Fibroblast of the aortic adventitia (primary cell): ENCODE measurements at places on chromosomes 4 and X.

DNA sequence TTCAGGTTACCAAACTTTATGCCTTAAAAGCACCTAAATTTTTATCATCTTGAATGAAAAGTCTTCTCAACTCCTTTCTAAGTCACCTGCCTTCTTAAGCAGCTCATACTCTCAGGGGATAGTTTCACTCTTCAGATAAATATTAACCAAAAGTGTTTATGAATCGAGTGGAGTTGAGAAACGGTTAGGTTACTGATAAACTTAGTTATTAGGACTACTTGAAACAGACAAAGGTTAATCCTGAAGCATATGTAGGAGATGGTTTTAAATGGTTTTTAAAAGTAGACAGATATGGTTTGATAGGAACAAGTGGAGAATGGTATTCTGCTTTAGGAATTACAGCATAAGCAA lies 32.8 kb downstream of the CLDN22 start:
- no peak for DNase-seq

- DNase-seq, result no peak
Observed at GRCh38 chrX:140971099-140971795, 31.1 kb upstream of the SPANXB1 start.

- DNase-seq, result no peak
Observed at GRCh38 chr4:102734591-102735385, 26.0 kb downstream of the MANBA start.

GRCh38 chr4:29734343-29735213 lies 985.6 kb upstream of the PCDH7 start:
- no peak for DNase-seq

DNA sequence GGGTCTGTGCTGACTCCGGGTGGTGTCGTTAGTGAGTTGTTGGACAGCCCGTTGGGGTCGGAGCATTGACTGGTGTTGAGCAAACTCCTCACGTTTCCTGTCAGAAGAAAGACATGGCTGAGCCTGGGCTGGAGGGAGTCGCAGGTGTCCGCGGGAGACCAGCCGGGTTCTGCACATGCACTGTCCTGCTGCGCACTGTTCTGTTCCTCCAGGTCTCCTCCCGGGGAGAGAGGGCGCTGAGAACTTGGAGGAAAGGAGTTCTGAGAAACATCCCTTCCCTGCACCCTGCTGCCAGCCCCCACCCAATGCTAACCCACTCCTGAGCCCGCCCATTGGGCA lies 1.1 kb downstream of the ZNF141 start:
- peak; percentile 2 for DNase-seq

GRCh38 chr4:122107680-122108079 lies 44.5 kb upstream of the BLTP1 start:
- no peak for DNase-seq

DNA sequence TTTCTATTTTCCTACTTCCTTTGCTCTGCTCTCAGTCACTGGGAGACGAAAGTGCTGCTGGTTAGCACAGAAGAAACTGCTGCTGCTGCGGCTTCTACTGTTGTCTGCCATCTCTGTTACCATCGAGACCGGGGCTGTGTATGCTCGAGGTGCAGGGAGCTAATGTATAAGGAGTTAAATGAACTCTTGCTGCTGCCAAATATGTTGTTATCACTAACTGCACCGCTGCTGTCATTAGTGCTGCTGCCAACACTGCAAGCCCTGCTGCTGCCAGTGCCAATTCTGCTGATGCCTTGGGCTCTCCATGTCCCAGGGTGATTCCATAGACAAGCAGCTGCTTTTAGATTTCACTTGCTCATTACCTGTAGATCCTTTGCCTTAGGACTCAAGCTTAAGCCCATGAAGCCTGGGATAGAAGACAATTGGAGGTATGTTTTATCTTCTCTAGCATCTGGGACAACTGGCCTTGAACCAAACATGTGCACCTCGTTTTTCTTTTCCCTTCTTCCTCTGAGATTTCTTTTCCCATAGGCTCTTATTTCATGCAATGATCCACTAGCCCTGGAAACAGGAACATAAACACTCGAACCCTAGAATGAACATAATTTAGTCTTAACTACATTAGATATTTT lies 107.8 kb downstream of the CCSER1 start:
- DNase-seq, result no peak

DNA sequence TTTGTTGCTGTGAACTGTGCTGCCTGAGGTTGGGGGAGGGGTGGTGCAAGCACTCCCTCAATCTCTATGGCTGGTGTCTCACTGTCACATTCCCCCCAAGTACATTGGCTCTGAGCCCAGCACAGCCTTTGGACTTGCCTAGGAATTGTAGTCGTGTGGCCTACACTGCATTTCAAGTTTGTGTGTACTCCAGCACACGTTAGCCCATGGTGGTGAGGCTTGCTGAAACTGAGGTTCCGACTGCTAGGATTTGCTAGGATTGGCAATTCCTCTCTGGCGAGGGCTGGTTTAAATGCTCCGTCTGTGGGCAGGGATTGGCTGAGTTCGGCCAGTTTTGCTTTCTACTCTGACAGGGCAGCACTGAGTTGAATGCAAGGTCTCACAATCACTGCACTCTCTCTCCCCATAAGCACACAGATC lies 121.7 kb upstream of the CXXC4 start:
- DNase-seq, result no peak

DNA sequence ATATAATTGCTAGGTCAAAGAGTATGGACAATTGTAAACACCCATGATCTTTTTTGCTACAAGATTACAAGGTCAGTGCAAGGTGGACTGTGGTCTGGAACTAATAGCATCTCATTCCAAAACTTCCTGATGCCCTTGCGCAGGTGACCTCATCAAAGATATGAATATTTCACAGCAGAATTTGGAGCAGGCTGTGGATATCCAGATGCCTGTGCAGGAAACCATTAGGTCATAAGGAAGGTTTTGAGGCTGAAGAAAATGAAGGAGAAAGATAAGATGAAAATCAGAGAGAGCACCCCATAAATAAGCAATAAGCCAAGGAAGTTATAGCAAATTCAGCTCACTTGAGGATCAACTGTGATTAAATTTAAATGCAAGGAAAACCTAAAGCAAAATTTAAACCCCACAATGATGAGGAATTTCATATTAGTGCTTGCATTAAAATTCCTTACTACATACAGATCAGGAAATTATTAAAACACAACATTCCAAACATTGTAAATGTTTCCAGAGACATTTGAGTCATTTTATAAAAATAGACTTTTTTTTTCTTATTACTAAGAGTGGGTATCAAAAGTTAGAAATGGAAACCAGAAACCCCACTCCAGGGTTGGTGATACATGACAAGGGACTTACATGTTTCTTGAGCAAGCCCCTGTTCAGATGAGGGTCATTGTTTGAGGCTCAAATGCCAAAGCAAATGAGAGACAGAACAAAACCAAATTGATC lies 100.7 kb upstream of the FAM9C start:
- DNase-seq, result peak; percentile 39

DNA sequence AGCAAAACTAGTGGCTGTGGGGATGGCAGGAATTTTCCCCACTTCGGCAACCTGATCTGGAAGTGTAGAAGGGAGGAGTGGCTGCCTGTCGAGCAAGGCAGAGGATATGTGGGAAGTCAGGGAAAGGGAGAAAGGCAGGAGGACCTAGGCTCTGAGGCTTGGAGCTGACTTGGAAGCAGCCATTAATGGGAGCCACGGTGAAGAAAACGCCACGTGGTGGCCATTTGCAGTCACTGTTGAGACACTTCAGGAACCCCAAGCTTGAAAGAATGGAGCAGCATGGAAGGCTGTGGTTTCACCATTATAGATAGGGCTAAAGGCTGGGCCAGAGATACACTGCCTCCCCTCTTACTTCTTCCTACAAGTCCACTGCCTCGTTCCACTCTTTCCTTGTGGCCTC lies 41.8 kb upstream of the MAML3 start:
- DNase-seq, result no peak

DNA sequence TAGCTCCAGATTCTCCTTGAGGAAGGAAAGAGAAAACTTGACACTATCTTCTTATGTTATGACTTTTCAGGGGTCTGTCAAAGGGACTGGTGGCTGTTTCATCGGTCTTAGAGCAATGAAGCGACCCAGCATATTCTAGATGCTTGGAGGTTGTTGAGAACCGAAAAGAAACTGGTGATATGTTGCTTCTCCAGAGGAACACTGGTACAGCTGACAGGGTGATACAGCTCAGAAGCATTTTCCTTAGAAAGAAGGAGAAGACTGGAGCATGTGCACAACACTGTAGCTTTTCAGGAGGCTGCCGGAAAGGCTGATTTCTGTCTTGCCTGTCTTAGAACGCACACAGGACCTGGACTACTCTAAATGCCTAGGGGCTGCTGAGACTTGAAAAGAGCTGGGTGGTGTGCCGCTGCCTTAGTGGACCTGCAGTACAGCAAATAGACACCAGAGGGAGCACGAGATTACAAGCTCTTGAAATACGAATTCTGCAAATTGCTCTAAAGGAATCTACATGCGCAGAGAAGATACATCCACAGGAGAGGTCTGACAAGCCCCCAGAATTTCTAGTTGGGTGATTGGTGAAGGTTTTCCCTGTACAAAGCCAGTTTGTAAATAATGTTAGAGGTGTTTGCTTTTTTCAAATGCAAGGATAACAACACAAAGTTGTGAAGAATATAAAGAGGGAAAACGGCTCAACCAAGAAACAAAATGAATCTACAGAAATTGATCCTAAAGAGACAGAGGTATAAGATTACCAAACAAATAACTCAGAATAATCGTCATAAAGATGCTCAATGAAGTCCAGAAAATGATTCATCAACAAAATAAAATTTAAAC lies 223.1 kb upstream of the DMD start:
- peak; percentile 35 for DNase-seq

- no peak for DNase-seq
Observed at GRCh38 chrX:100695302-100695701, 36.6 kb downstream of the SYTL4 start.

DNA sequence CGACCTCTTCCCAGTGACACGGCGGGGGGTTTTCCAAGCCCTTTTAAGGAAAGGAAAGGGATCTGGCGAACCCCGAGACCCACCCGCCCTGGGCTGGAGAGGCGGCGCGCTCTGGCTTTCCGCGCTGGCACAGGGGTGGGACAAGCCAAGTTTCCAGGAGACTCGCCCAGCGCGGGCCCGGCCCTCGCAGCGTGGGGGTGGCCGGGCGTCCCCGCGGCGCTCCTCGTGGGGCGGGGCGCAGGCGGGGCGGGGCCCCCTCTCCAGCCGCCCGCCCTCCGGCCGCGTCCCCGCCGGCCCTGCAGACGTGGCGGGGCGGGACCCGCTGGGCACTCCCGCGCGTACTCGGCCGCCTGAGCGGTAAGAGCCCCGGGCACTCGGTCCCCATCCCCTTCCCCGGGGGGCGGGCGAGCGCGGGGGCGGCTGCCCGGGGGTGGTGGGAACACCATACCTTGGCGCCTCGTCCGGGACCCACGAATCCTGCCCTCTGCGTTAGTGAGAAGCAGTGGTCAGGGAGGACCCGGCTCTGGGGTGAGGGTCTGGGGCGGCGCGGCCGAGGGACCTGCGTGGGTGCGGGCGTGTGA lies at the start of gene FAM114A1:
Gene FAM114A1 (plus strand): TSS at position 329 of the 581 bp plus-strand sequence. CDS start 10,273 bp downstream, outside the sequence.
- DNase-seq, result peak; percentile 76

- peak; percentile 27 for DNase-seq
Observed at GRCh38 chr4:158599150-158599549, 72.5 kb downstream of the C4orf46 start.

DNA sequence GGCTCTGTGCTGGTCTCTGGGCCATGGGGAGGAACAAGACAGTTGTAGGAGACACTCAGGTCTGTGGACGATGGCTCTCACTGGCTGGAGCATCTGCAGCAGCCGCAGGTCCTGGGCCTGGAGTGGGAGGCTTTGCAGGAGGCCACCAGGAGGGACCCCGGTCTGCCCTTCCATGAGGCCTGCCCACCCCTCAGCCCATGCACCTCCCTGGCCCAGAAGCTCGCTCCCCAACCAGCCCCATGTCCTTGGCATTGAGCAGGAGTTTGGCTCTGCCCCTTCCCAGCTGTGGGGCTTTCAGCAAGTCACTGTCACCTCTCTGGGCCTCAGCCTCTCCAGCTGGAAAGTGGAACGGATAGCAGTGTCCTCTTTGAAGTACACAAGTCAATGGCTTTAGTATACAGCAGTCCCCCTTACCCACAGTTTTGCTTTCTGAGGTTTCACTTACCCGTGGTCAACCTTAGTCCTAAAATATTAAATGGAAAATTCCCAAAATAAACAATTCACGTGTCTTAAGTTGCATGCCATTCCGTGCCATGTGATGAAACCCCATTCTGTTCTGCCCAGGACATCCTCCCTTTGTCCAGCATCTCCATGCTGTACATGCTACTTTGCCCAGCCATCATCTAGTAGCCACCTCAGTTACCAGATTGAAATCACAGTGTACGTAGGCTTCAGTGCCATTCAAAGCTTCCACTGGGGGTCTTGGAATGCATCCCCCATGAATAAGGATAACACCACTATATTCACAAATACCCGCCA lies 104.0 kb downstream of the CPZ start:
- DNase-seq, result no peak

DNA sequence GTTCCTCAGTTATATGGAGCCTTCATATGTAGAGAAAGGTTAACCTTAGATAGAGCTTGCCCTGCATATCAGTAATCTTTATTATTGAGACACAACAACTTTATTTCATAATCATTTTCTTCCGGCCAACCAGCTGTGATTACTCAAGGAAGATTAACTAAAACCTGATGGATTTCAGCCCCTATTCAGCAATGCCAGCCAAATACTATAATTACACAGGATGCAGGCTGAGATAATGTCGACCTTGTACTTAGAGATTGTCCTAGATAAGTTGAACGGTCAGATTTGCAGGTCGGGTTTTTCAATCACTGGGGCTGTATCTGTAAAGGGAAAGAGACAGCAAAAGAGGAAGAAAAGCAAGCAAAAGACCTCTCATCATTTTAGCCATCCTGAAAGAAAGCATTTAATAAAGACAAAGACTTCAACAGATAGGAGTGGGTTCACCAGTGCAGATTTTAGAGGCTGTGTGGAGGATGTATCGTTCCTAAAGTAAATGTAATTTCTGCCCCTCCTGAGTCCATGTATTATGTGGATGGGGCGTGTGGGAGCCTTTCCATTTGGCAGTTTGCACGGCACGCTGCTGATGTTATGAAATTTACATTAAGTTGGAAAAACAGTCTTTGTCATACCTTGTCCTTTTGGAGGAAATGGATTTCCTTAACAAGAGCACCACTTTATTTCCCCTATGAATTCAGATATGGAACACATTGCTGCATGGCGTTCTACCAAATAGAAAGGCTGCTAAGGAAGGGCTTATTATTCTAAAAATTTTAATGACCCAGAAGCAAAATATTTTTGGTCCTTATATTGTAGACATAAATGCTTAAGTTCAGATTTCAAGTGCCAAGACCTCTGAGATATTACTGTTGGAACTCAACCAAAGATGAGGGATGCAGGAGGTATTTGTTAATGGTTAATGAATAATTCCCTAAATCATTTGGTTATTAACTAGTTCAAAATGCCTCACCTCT lies 496.7 kb downstream of the SPRY1 start:
- peak; percentile 70 for DNase-seq

- peak; percentile 1 for DNase-seq
Observed at GRCh38 chrX:134144231-134144630, 92.8 kb upstream of the CCDC160 start.

DNA sequence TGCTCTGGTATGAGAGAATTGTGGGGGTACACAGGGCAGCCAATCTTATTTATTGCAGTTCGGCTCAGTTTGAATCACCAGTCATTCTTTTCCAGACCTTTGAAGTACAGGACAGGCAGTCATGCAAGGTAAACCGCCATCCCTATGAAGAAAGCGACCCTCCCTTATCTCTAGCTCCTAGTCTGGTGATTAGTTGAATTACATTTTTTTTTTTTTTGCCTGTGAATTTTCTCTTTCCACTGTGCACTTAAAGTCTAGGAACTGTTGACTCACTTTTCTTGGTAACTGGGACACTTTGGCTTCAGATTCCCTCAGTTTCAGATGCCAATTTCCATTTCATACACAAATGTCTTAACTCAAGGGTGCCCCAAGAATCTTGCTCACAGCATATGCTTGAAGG lies 82.4 kb upstream of the FAM9C start:
- peak; percentile 75 for DNase-seq
